ENCODE measurements at places on chromosomes 13 and 19. TPM values are rescaled to one million over a fixed set of nuclear protein-coding genes. Genes with fewer than 3 reads are reported as not detected.

DNA sequence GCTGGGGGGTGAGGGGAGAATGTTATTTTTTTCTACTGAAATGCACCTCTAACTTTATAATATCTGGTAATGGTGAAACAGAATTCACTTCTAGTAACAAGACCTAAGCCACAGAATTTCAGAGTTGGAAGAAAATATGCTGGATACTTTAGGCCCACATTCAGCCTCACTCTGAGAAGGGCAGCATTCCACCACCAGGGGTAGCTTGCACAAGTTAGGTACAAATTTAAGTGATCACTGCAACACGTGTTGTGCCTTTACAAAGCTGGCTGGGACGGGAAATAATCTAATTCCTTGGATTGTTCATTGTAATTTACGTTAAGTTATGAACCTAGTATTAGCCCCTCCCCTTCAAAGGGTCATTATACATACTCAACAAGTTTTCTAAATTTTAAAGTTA lies 192.3 kb downstream of the RGCC start:
- DNase-seq, result no peak

- no peak for DNase-seq
These were observed 372.4 kb downstream of the SUCLA2 start for GRCh38 chr13:47628666-47629065.

GRCh38 chr19:54186934-54187381 lies 2.4 kb downstream of the MBOAT7 start:
- no peak for DNase-seq

The EPS8L1 gene
- 1.9 TPM for total RNA-seq

DNA sequence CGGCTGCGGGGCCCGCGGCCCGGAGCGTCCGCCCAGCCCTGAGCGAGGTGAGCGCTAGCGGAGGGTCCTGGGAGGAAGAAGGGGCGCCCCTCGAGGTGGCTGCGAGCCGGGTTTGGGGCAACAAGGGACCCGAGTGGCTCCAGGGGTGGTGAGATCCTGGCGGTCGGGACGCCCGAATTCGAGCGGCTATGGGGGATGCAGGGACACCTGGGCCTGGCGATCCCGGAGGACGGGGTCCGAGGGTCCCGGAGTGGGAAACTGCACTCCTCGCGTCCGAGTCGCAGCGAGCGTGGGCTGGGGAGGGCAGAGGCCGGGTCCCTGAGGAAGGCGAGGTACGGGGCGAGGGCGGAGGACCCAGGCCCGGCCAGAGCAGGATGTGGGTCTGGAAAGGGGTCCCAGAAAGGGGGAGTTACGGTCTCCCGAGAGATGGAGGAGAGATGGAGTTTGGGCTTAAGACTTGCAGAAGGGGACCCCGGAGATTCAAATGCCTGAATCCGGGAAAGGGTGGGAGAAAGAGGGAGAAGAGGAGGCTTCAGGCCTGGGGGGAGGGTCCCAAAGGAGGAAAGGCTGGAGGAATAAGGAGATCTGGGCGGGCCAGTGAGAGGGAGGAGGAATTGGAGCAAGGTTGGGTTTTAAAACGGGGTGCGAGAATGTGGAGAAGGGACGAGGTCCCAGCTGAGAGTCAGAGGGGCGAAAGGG lies 542 bp downstream of the CACNG7 start:
- DNase-seq, result no peak

The CEACAM19 gene
- total RNA-seq, result 2.8 TPM

The MATK gene
- total RNA-seq, result 0.43 TPM

- DNase-seq, result no peak
These were observed 695 bp downstream of the BST2 start for GRCh38 chr19:17404621-17405249.

The MLNR gene
- total RNA-seq, result not detected

GRCh38 chr13:107884564-107884963 lies 330.8 kb downstream of the LIG4 start:
- DNase-seq, result no peak

The FPR1 gene
- total RNA-seq, result 5.3 TPM

DNA sequence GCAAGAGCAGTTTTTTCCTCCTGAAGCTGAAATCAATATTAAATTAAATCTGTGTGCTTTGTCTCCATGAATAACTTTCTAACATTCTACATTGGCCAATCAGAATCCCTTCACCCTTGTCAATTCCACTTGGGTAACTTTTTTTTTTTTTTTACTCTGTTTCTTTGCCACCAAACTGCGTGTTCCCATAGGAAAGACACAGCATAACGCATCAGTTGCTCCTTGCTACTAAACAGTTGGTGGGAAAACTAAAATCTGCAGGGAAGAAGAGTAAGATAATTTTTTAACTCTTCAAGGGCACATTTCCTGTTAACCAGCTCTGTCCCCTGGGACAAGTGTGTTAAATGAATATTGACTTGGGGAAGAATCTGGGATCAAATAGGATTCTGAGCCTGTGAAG lies 113.3 kb upstream of the SERP2 start:
- no peak for DNase-seq

DNA sequence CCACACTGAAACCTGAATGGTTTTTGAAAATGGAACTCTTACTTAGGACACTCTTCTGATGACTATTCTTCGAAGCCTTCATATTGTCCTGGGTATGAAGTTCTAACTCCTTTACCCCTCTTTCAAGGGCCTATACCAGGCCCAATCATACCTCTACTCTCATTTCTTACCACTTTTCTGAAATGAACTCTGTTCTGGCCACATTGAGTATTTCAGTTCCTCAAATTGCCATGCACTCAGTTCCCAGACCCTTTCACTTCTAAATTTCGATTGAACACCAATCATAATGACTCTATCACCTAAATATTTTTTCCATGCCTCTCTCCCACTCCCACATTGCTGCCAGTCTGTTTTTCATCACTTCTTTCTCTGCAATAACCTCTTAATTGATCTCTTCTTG lies 53.7 kb downstream of the LACC1 start:
- DNase-seq, result no peak

GRCh38 chr19:11821474-11822109 lies 7.5 kb downstream of the ZNF440 start:
- no peak for DNase-seq

- no peak for DNase-seq
These were observed 58.7 kb upstream of the NBEA start for GRCh38 chr13:34883396-34883795.

GRCh38 chr13:113397608-113398425 lies 33.9 kb upstream of the GRTP1 start:
- no peak for DNase-seq

The KLK15 gene
- not detected for total RNA-seq

- DNase-seq, result no peak
These were observed 8.2 kb downstream of the LAMP1 start for GRCh38 chr13:113305208-113305607.

DNA sequence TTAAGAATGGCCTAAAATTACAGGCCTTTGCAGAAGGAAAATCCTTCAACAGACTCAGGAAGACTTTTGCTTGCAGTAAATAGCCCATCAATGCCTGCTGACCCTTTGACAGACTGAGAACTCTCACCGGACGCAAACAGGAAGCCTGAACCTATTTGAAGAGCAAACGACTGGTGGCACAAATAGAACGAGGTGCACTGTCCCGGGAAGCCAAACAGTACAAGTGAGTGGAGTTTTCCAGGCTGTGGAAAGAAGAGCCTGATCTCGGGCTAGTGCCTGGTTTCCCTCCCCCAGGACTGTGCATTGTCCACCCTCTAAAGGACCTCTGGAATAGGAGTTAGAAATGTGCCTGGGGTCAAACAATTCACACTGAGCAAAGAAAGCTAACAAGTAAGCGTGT lies 165.5 kb downstream of the FGF14 start:
- no peak for DNase-seq

The POMP gene
- 113 TPM for total RNA-seq

The WDR87 gene
- not detected for total RNA-seq

DNA sequence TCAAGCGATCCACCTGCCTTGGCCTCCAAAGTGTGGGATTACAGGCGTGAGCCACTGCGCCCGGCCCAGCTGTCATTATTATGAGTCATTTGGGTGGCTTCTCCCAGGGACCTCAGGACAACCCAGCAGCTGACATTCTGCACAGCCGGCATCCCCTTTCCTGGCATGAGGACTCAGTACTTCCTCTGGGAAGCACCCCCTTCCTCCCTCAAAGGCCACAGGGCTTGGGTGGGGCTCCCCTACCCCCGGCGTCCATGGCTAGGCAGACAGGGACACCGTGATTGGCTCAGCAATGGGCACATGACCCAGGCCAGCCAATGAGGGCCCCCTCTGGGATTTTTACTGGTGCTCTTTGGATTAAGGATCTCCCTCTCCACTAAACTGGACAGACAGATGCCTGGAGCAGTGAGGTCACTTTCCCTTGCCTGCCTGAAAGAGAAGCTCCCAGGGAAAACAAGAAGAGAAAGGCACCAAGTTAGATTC lies 6.0 kb downstream of the KANK2 start:
- peak; percentile 86 for DNase-seq

DNA sequence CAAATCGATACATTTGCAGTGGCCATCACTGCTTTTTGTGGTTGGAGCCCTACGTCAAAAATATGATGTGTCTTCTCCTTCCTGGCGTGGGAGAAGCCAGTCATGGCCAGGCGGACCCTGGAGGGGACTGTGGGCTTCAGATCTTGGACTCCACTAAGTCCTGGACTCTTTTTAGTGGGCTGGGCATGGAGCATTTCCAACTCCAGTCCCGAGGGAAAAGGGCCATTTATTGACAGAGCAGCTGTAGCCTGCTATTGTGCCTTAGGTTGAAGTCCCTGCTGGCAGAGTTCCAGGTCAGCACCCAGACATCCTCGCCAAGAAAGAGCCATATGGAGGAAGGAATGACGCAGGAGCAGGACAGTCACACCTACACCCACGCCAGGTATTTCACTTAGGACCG lies 179.2 kb upstream of the ZNF507 start:
- no peak for DNase-seq

The MYPOP gene
- 16.0 TPM for total RNA-seq

The CYP2B6 gene
- not detected for total RNA-seq

- no peak for DNase-seq
These were observed 38.3 kb downstream of the PEX11G start for GRCh38 chr19:7450243-7451223.

- no peak for DNase-seq
These were observed 900 bp downstream of the PPP1R13L start for GRCh38 chr19:45403781-45404556.

- DNase-seq, result no peak
These were observed 452.3 kb downstream of the IRS2 start for GRCh38 chr13:109333893-109334651.

- DNase-seq, result no peak
These were observed 729 bp upstream of the ARID3A start for GRCh38 chr19:925087-925525.

GRCh38 chr19:33300894-33301143 lies 1.5 kb downstream of the CEBPA start:
- no peak for DNase-seq

GRCh38 chr19:38989066-38989605 lies 13.6 kb upstream of the FBXO17 start:
- no peak for DNase-seq

- DNase-seq, result no peak
These were observed 25.7 kb upstream of the TCF3 start for GRCh38 chr19:1678073-1678472.

DNA sequence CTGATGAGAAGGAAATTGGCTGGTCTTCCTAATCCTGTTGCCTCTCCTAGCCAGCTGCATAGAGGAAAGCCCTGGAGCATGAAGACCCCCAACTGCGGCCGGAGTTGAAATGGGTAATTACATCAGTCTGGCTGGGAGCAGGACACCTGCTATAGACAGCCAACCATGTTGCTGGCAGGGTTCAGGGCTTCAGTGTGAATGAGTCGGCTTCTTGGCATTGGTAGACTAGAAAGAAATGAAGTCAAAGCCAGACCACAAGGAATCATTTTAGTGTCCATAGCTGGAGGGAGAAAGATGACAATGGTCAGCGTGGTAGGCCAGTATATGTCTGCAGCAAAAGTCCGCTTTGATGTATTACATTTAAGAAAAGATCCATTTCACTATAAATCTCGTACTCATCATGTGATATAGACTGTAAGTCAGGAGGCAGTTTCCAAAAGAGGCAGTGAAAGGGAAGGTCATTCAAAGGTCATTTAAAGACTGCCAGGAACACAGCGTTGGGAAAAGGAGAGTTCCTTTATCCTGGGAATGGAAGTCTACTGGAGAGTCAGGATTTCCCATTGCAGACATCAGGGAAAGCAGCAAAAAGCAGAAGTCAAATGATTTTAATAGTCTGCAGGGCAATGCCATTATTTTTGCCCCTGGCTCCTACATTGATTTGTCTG lies 262.7 kb downstream of the DNAJC15 start:
- DNase-seq, result no peak

All from Right ventricle myocardium inferior (tissue), 1 donor.